ENCODE measurements at places on chromosomes 5 and 9.

GRCh38 chr5:133469846-133470245 is 142.5 kb downstream of the FSTL4 start:
- no peak for DNase-seq

DNA sequence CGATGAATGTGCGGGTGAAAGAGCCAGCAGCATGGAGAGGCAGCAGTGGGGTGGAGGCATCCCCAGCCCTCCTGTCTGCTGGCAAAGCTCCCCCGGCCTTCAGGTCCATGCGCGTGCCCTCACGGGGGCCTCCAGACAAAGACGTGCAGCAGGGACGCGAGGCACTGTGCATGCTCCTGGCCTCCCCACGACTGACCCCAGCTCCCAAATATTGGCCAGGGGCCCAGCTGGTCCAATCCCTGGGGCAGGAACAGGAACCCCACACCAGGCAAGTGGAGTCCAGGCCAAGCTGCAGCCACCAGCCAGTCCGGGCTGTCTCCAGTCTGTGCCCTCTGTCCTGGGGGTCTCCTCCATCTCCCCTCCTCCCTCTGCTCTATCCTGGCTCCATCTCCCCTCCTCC is 33.5 kb upstream of the LRRC14B start:
- DNase-seq: no peak

- DNase-seq: no peak
Measured at GRCh38 chr9:85142496-85142911, 473.0 kb downstream of the NTRK2 start.

GRCh38 chr5:114123654-114124053 is 238.2 kb upstream of the KCNN2 start:
- no peak for DNase-seq

GRCh38 chr5:67900514-67900913 is 315.0 kb upstream of the PIK3R1 start:
- DNase-seq: no peak

DNA sequence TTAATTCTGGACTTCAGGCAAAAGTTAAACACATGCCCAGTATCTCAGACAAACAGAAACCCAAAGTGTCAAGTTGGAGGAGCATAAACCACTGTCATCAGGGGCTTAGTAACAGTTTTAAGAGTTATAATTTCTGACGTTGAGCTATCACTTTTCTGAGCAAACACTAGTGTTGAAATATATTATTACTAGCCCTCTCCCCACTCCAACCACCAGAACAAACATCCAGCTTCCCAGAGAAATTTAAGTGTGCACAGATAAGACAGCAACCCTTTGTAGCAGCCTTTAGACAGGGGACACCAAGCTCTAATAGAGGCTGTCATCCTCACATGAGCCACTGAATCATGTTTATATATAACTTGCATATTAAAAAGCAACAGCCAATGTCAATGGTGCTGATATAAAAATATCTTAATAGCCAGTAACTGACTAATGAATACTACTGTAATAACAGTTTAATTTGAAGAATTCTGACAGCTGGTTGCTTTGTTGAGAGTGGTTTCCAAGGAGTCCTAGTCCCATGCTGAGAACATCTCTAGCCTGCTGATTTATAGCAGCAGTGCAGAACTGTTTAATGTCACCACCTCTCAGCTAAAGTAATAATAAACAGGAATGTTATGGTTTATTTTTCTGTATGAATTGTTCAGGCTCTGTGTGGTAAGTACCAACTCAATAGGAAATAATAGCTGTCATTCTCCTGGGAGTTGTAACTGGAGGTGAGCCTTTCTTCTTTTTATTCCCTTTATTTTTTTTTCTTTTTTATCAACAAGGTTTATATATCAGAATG is 528.7 kb upstream of the ZNF608 start:
- no peak for DNase-seq

DNA sequence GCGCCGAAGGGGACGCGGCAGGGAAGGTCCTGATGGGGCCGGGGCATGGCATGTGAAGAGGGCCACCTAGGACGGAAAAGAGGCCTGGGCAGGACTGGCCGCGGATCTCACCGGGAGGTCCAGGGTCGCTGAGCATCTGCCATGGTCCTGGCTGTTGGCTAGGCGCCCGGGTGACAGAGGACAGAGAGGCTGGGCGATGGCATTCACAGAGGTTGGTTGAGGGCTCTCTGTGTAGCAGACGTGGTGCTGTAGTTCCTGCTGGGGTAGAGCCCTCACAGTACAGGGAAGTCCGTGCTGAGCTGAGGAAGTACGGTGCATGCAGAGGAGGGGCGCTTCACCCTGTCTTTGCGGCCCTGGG is 427 bp downstream of the PCYOX1L start:
- peak; percentile 15 for DNase-seq

GRCh38 chr5:52746539-52746938 is 41.2 kb upstream of the ITGA1 start:
- DNase-seq: no peak

- peak; percentile 34 for DNase-seq
Measured at GRCh38 chr9:129962889-129963703, 79.9 kb downstream of the FNBP1 start.

DNA sequence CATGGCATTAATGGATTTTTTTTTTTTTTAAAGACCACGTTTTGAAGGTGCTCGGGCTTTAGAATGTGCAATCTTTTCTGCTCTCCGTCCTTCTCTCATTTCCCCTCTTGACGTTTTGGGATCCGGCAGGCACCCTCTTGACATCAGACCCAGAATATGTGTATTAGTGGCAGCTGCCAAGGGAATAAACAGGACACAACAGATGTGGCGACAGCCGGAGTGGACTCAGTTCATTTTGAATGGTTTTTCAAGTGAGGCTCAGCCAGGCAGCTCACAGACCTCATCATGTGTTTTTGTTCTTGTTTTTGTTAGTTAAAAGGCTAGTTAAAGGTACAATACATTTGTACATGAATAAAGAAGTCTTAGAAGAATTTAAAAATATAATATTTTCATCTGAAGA is 365.0 kb upstream of the SEMA6A start:
- DNase-seq: no peak

- DNase-seq: no peak
Measured at GRCh38 chr5:17203329-17204132, 13.9 kb upstream of the BASP1 start.

GRCh38 chr5:113278976-113279375 is 155.8 kb downstream of the TSSK1B start:
- DNase-seq: no peak

- DNase-seq: no peak
Measured at GRCh38 chr9:87605676-87606075, 108.0 kb downstream of the DAPK1 start.

DNA sequence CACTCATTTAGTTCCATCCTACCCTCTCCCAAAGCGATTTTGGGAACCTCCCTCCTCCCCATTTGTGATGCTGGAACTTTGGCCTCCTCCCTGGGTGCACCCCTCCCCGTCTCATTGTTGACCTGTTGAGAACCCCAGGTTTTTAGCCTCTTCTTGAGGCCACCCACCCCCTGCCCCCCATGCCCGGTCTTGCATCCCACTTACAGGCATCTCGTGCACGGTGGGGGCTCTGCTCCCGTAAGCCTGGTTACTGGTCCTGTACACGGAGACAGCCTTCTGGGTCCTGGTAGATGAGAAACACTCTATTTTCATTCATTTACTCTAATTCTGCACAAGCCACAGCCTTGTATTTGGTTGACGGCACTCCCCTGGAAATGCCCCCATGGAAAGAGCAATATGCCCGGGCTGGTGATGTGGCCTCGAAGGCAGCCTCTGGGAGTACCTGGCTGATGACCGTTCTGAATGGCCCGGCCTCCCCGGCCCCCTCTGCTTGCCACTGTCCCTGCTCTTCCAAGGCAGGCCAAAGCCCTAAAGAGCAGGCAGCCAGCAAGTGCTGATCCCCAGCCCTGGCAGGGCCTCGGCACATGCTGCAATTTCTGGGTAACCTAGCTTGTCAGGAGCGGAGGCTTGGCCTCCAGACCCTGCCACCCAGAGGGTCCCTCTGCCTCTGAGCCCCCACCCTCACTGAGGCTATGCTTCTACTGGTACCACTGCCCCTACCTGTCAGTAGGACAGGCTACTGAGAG is 1.9 kb upstream of the MRPS2 start:
- no peak for DNase-seq

DNA sequence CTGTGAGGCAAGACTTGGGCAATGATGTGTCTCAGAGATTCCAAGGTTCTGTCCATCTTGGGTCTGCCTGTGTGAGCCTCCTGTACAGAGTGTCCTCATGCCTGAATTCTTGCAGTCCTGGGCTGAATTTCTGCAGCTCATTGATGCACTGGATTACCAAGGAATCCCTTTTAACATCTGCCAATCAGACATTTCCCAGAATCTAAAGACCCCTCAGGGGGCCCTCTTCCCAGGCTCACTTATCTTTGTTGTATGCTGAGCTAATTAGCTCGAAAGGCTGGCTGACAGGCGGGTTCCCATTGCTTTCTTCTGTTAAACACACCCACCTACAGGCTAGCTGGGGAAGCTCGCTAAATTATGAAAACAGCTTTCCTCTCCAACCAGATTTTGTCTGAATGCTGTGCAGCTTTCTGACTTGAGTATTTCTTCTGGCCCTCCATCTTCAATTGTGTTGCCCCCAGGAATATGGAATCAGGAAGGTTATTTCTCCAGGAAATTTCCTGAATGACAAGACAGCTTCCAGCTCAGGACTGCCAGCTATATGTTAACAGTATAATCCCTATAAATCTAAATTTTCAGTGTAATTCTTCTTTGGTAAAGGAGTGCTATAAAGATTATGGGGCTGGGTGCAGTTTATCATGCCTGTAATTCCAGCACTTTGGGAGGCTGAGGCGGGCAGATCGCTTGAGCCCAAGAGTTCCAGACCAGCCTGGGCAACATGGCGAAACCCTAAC is at the start of gene LIX1:
Gene LIX1 (minus strand): TSS at position 91 of the 734 bp plus-strand sequence. CDS start 35 bp downstream, at position 56.
- no peak for DNase-seq

- no peak for DNase-seq
Measured at GRCh38 chr5:169571355-169571754, 12.2 kb upstream of the SPDL1 start.

DNA sequence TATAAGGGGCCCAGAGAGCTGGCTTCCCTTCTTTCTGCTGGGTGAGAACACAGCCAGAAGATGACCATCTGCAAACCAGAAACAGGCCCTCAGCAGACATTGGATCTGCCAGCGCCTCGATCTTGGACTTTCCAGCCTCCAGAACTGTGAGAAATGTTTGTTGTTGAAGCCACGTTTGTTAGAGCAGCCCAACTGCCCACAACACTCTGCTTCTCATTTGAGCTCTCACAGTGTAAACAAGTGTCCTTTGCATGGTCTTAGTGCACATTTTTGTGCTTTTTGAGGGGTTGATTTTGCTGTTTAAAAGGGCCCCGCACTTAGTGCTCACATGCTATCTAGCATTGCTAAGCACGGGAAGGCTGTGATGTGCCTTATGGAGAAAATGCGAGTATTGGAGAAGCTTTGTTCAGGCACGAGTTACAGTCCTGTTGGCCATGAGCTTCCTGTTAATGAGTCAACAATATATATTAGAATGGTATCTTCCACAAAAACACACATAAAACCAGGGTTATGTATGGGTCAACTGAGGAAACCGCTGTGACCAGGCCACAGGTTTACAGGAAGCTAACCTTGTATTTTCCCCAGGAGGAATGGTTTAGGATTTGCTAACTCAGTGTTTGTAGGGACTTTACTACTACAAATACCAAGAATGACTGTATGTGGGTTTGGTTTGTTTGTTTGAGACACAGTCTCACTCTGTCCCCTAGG is 11.9 kb downstream of the CMBL start:
- no peak for DNase-seq

DNA sequence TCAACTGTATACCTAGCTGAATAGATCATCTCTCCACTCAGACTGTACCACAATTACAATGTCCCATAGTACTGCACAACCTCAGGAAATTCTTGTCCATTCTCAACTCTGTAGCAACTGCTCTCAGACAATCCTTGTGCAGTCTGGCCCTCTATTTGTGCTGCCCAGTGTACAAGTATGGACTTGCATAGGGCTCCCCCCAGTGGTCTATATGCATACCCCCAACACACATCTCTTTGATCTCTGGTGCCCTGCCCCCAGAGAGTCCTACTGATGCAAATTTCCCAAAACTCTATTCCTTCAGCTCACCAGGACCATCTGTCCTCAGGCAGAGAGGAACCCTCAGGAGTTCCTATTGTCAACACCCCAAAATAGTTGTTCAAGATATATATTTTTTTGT is 205.3 kb downstream of the SLCO4C1 start:
- DNase-seq: no peak

DNA sequence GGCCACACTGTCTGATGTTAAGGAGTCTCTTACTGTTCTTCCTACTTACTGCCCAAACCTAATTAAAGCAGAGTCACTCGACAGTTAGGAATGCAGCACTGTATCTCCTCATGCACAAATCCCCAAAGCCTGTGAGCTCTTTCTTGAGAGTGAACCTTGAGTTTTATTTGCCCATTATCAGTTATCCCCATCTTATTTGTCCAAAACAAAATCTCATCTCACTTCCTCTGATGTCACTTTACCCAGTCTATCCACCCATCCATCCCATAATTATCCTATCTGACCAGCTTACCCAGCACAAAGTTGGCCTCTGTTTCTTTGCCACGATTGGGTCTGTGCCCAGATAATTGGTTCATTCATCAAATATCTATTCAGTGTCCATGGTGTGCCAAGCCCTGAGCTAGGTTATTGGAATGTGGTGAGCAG is 250.8 kb downstream of the SLIT3 start:
- no peak for DNase-seq

GRCh38 chr5:17893026-17893635 is 258.9 kb downstream of the TAF11L14 start:
- no peak for DNase-seq

DNA sequence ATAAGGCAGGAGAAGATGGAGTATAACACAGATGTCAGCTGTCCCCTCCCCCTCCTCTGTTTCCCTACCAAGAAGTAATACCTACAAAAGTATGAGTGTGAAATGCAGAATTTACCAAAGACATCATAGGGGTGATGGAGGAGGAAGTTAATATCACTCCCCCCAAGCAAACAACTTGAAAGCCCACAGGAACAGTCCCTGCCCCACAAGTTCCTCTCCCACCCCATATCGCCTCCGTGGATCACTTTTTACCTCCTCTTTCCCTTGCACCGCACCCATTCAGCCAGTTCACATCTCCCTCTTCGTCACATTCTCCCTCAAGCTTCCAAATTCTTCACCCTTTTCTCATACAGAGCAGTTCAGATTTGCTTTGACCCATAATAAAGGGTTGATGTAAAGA is 7.0 kb upstream of the SIL1 start:
- DNase-seq: no peak

- no peak for DNase-seq
Measured at GRCh38 chr5:151757233-151758140, 944 bp downstream of the ATOX1 start.

DNA sequence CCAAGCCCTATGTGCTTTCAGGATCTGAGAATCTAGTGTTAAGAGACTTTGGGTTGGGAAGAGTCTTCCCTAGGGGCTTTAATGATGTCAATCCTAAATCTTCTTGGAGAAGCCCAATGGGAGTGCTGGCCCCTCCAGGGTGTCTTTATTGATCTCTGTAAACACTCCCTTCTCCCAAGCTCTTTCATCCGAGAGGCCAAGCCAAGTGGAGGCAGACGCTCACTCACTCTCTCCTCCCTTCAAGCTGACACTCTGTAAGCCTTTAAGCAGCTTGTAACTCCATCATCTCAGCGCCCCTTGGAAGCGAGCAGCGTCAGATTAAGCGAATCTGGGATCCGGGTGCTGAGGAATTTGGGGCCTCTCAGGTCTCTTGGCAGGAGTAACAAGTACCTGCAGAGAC is 37.7 kb downstream of the SPARC start:
- DNase-seq: no peak

GRCh38 chr5:96628406-96628805 is 33.8 kb upstream of the CAST start:
- DNase-seq: no peak

All from stimulated activated CD8-positive, alpha-beta memory T cell treated with anti-CD3 and anti-CD28 coated beads, Interleukin-7, amount 100 ng/mL, for 1 hour (primary cell).